ENCODE measurements at places on chromosomes 6 and 20.

DNA sequence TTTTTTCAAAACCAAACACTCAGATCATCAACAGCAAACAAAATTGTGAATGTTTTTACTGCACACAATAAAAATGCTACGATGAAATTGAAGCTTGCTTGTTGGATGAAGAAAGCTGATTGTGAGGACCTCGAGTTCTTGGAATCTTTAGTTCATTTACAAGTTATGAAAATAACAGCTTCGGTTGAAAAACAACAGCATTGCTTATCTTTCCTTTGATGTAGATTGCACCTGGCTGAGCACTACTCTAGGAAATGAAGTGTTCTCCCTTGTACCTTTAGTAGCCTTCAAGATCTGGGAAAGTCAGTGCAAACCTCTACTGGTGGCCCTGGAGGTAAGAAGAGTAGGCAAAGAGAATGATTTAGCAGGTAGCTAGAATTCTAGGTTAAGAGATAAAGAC is 2.2 kb upstream of the HMGN3 start:
- no peak for DNase-seq

GRCh38 chr6:84379142-84379541 is 151.7 kb upstream of the CEP162 start:
- no peak for DNase-seq

DNA sequence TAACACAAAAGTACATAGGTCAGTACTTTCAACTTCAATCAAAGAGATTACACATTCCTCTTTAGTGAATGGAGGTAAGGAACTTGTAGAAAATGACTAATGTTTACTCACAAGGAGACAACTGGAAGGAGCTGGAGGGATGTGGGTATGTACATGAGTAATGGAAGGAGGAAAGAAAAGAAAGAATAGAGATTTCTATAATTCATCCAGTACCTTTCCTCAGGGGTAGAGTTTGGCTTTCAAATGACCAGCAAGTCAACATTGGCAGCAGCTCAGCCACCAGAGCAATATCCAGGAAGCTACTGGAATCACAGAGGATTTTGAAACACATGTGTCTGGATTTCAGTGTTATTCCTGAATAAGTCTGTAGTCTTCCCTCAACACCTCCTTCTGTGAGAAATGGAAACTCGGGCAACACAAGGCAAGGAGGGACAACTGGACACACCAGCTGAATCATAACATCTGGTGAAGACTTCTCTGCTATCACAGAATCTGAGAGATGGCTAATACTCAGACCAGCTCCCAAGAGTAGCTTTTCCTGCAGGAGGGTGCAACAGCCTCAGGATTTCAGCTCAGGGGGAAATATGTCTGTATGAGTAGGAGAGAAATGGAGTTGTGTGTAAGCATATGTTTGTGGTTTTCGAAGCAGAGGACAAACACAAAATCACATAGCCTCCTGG is 98.8 kb downstream of the HAO1 start:
- DNase-seq: no peak

DNA sequence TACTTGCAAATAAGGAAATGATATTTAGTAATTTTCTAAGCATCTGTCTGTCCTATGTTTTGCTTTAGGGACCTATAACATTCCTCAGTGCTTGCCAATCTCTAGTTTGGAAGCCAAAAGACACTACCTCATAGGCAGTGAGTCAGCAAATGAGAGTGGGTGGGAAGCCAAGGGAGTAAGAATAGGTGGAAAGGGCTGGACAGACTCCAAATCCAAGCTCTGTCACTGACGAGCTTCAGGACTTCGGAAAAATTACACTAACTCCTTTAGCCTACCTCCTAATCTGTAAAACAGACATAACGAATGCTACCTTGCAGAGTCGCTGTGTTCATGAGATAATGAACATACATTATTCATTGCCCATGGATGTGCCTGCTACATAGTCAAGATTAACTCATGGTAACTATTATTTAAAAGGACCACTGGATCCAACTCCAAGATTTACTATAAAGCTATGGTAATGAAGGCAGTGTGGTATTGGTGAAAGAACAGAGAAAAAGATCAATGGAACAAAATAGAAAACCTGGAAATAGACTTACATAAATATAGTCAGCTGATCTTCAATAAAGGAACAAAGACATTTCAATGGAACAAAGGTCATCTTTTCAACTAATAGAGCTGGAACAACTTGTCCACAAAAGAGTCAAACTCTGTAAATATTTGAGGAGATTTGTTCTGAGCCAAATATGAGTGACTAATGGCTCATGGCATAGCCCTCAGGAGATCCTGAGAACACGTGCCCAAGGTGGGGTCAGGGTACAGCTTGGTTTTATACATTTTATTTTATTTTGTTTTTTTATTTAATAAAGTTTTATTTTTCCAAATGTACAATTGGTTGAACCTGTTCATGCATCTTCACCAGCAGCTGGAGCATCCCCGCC is 64.1 kb downstream of the FAM50B start:
- DNase-seq: no peak
